ENCODE measurements at places on chromosomes 13 and 19. TPM values are rescaled to one million over a fixed set of nuclear protein-coding genes. Genes with fewer than 3 reads are reported as not detected.

The CCNA1 gene
- total RNA-seq, result 1.9 TPM

The ZNF865 gene
- total RNA-seq, result 24.2 TPM

The FAAP24 gene
- 3.8 TPM for total RNA-seq

The LNX2 gene
- 9.4 TPM for total RNA-seq

The LHB gene
- not detected for total RNA-seq

The LILRA6 gene
- total RNA-seq, result 1.0 TPM

The KLK14 gene
- total RNA-seq, result not detected

The KRTDAP gene
- not detected for total RNA-seq

The ATP4B gene
- not detected for total RNA-seq

The USPL1 gene
- total RNA-seq, result 24.4 TPM

The CEACAM21 gene
- total RNA-seq, result 1.1 TPM

The B9D2 gene
- 0.29 TPM for total RNA-seq

The ZNF610 gene
- 0.29 TPM for total RNA-seq

The MIA gene
- not detected for total RNA-seq

The ELSPBP1 gene
- not detected for total RNA-seq

The KCNK6 gene
- total RNA-seq, result 60.6 TPM

The KLK4 gene
- not detected for total RNA-seq

The MTUS2 gene
- 3.6 TPM for total RNA-seq

The PRR20E gene
- not detected for total RNA-seq

The POU4F1 gene
- total RNA-seq, result not detected

The LRRC63 gene
- not detected for total RNA-seq

The CATSPERD gene
- total RNA-seq, result not detected

The SIAH3 gene
- 4.6 TPM for total RNA-seq

The ACTMAP gene
- total RNA-seq, result 6.1 TPM

The RINL gene
- 308 TPM for total RNA-seq

The DIRAS1 gene
- total RNA-seq, result 6.3 TPM

The ZNF85 gene
- 5.6 TPM for total RNA-seq

The EEF2 gene
- 945 TPM for total RNA-seq

The REEP6 gene
- total RNA-seq, result 0.76 TPM

The ZNF284 gene
- total RNA-seq, result under 0.01 TPM

The CTXN1 gene
- total RNA-seq, result not detected

The TINCR gene
- not detected for total RNA-seq

The ZNF415 gene
- total RNA-seq, result 27.2 TPM

The ATP4A gene
- total RNA-seq, result 0.14 TPM

The ZNF134 gene
- total RNA-seq, result 17.2 TPM

The SLITRK5 gene
- not detected for total RNA-seq
